Posterior vena cava (tissue), 2 donors: ENCODE measurements at places on chromosomes 12 and 14.

DNA sequence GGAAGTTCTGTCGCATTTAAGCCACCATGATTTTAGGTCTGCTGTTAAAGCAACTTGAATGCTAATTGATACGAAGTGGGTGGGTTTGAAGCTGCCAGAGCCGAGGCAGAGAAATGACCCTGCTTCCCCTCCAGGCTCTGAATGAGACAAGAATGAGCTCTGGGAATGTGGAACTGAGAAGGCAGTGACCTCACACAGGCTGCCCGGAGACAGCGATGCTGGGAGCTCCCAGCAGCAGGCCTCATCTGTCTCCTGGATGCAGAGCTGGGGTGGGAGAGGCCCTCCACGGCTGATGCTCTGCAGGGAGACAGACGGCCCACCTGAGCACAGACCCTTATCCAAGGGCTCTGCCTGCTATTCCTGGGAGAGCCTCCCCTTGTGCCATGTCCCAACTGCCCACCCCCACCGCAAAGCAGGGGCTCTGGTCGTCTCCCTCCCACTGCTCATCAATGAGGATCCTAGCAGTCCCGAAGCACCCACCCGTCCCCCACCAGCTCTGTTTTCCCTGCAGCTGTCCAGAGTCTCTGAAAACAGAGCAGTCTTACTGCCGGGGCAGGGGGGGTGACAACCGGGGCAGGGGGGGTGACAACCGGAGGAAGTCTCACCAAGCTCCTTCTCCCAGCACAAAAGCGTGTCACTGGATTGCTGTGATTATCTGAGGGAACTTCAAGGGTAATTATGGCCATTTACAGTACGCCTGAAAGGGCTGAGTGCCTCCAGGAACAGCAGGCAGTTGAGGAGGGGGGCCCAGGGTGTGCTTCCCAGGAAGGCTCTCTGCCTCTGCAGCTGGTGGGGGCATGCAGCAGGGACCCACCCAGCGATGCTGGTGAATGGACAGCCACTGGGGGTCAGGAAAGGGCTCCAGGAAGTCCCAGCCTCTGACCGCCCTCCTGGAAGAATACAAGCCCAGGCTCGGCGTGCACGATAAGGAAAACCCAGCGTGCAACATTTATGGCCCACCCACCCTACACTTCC is 67.8 kb downstream of the CHGA start:
- DNase-seq, result peak; percentile 58

- DNase-seq, result no peak
Observed at GRCh38 chr12:19847294-19848059, 408.2 kb downstream of the AEBP2 start.

GRCh38 chr12:61009192-61009591 is 1251.0 kb upstream of the USP15 start:
- no peak for DNase-seq

GRCh38 chr14:101776344-101776743 is 14.8 kb downstream of the PPP2R5C start:
- no peak for DNase-seq

- DNase-seq, result no peak
Observed at GRCh38 chr14:90445011-90445410, 48.2 kb downstream of the CALM1 start.

DNA sequence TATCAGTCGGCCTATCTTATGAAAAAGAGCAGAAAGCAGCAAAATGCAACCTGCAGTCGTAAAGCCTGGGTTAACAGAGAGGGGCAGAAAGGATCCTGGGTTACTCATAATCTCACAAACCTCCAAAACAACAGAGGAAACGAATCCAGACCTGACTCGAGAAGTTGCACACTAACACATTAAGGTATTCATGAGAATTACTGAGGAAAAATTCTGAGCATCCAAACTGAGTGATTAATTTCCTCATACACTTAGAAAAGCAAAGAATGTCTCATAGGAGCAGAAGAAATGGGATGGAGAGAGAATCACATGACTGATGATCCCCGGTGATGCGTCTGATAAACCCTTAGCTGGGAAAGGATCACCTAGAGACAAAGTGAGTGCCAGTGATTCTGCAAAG is 272.5 kb downstream of the TMEM132D start:
- no peak for DNase-seq

DNA sequence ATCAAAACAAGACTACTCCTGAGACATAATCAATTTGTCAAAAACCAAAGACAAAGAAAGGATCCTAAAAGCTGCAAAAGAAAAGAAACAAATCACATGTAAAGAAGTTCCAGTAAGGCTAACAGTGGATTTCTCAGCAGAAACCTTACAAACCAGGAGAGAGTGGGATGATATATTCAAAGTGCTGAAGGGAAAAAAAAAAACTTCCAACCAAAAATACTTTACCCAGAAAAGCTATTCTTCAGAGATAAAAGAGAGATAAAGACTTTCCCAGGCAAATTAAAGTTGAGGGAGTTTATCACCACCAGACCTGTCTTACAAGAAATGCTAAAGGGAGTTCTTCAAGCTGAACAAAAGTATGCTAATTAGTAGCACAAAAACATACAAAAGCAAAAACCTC is 91.9 kb upstream of the PPP2R5C start:
- no peak for DNase-seq

DNA sequence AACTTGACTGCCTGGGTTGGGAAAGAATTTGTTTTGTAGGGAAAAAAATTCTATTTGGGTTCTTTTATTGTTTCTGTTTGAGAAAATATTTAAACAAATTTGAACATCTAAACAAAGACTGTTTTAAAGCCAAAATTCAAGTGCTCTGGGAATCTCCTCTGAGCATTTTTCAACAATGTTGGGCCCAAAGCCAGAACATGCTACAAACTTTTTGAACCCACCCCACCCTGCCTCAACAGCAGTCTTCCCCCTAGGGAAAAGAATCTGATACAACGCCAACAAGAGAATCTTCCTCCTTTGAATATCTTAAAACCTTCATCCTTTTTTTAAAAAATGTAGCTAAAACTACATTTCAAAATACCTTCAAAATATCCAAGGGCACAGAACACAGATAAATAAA is 20.4 kb upstream of the NID2 start:
- no peak for DNase-seq

GRCh38 chr12:8677362-8677761 is 14.7 kb upstream of the MFAP5 start:
- no peak for DNase-seq

- DNase-seq, result no peak
Observed at GRCh38 chr12:88062474-88062873, 33.3 kb upstream of the C12orf50 start.

DNA sequence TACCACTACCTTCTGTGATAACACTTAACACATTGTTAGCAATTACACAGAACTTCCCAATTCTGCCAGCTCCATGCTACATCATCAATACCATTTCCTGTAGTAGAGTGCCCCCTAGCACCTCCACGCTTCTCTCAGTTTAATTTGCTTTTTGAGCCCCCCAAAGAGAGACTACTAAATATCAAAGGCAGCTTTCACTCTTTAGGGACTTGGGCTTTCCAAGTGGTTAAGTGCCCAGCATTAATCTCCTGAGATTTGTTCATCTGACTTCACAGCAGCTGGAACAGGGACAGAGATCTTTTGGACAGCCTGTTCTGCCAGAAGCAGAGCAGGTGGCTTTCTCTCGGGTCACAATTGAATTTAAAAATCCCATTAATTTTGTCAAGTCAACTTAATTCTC is 954.9 kb downstream of the DIO2 start:
- DNase-seq, result no peak
